ENCODE measurements at places on chromosomes 7 and 10.
A peak's percentile ranks its signal among the peaks of the same experiment; 100 is the strongest.

DNA sequence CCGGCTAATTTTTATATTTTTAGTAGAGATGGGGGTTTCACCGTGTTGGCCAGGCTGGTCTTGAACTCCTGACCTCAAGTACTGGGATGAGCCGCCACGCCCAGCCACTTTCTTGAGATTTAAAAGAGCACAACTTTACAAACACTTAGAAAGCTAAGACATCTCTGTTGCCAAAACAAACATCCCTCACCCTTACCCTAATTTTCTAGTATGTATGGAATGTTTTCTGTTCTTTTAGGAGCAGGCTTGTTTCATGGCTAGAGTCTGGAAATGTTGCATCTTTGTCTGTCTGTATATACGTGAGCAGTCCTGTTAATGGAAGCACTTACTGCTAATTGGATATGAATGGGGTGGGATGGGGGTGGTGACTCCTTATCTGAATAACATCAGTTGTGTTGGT, 2.9 kb downstream of the OLAH start:
- DNase-seq = no peak

DNA sequence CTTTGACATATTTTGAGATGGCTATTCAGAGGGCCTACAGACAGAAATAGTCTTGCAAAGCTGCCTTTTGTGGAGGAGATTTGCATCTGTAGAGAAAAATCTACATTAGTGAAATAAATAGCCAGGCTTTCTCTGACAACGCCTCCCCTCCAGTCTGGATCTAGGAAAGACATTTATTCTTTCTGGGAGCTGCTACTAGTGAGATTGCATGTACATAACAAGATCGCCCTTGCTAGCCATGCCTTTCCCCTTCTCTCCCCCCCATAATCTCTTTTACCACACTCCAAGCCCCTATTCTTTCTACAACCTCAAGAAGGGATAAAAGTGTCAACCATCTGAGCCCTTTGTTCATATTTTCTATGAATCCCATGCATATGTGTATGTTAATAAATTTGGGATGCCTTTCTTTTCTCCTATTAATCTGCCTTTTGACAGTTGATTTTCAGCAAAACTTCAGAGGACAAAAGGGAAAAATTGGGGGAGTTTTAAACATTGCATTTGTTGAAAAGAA, 194.2 kb downstream of the SNX13 start:
- DNase-seq = no peak

DNA sequence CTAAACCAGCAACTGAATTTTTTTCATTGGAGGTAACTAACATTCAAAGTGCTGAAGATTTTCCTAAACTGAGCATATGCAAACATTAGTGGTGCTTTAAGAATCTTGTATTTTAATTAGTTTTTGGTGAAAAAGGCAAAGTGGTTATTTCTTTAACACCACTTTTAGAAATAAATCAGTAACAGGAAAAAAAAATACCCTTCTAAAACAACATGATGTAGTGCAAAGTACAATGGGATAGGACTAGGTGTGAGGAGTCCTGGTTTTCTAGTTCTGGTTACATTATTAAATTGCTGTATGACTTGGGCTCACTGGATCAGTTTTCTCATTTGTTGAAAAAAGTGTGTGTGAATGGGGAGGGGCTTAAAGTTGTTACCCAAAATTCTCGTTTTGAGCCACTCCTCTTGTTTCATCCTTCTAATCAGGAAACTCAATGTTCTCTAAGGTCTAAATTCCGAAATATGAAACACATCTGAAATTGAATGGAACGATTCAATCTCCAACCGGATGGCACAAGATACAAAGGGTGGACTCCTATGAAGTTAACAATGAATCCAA, 1.8 kb downstream of the WASL start:
- DNase-seq = no peak

- DNase-seq = no peak
Observed at GRCh38 chr7:154746571-154747360, 256.2 kb downstream of the PAXIP1 start.

DNA sequence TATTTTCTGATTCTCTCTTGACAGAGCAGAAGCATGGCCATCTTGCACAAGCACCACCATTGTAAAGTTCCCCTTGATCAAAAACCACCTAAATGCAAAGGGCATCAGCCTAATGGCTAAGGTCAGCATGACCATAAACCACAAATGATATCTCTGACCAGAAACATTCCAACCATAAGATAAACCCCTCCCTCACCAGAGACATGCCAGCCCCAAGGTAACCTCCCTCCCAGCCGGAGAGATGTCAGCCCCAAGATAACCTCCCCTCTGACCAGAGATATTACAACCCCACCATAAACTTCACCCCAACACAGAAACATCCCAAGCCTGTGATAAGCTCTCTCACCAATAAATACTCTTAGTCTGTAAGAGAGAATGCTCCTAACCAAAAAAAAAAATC, 72.1 kb upstream of the CDK1 start:
- no peak for DNase-seq

DNA sequence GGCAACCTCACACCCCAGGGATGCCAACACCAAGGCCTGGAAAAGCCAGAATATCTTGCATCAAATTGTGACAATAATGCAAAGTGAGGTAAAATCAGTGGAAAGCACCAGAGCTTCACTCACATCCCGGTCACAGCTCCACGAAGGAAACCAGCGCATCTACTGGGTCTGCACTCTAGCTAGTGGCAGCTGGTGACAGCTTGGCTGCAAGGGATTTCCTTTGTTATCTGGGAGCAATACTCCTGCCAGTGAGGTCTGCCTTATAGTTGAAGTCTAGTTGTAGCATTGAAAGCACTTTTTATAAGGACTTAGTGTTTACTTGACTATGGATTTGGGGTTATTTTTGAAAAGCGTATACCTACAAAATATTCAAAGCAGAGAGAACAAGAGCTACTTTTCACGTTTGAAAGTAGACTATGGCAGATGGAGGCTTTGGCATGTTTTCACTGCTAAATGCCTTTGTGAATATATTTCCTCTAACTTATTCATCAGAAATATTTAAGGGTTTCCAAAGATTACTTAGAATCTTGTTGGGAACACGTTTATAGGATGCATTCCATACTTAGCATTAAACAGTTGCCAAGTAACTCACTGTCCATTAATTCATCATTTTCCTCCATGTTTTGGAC, 26.1 kb downstream of the WDFY4 start:
- DNase-seq = no peak

- no peak for DNase-seq
Observed at GRCh38 chr7:1523844-1524243, 6.7 kb upstream of the MAFK start.

- no peak for DNase-seq
Observed at GRCh38 chr7:137078781-137079180, 210.3 kb downstream of the CHRM2 start.

- no peak for DNase-seq
Observed at GRCh38 chr10:16441173-16441840, 4.5 kb downstream of the PTER start.

DNA sequence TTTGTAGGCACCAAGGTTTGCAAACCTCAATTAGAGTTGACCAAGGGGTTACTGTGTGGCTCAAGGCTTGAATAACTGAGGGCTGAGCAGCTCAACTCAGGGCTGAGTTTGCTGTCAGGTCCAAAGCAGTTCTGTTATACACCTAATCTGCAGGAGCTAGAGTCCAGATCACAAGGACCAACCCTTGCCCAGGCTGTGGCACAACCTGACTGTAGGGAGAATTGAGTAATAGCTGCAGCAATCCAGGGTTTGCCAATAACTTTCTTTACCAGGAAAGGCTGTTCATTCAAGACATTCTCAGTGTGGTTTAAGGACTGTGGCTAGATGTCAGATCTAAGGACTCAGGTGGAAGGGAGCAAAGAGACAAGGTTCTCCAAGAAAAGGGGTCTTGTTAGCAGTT, 115.6 kb upstream of the IMMP2L start:
- no peak for DNase-seq

DNA sequence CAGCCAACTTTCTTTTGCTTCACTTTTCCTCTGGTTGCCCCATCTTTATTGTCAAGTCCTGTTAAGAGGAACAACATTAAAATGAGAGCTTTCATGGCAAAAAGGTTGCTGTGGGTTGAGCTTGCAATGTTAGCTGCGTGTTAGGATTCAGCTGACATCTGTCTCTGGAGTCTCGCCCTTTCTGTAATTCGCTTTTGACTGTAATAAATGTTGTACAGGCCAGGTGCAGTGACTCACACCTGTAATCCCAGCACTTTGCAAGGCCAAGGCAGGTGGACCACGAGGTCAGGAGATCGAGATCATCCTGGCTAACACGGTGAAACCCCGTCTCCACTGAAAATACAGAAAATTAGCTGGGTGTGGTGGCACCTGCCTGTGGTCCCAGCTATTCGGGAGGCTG, 24.1 kb downstream of the MNX1 start:
- DNase-seq = no peak

DNA sequence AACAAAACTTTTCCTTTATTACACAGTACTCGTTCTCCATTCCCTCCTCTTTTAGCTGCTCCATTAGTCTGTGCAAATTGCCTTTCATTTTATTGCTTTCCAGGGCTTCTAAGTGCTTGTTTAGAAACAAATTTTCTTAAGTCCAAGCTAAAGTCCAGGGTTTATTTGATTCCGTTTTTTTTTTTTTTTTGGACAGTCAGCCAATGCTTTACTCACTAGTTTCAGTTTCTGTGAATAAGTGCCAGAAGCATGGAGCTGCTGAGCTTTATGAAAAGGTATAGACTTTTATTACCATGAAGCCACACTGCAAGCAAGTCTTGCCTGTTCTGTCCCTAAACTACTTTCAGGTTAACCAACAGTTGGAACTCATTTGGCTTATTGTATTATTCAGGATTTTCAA, 455.0 kb downstream of the GFRA1 start:
- DNase-seq = no peak

DNA sequence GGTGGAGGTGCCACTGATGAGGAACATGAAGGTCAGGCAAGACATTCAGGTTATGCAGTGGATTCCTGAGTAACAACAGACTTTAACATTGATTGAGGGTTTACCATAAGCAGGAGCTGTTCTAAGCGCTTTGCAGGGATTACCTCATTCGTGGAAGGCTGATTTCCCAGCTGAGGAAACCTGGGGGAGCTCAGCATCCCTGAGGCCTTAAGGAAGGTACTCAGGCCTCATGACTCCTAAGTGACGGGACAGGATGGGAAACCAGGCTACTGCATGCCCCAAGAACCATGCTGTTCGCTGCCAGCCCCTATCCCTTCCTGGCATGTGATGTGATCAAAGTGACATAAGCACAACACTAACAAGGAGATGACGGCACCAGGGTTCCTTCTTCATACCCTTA, 143.6 kb upstream of the NFE2L3 start:
- DNase-seq = no peak

- no peak for DNase-seq
Observed at GRCh38 chr7:37380831-37381230, 67.8 kb downstream of the ELMO1 start.

DNA sequence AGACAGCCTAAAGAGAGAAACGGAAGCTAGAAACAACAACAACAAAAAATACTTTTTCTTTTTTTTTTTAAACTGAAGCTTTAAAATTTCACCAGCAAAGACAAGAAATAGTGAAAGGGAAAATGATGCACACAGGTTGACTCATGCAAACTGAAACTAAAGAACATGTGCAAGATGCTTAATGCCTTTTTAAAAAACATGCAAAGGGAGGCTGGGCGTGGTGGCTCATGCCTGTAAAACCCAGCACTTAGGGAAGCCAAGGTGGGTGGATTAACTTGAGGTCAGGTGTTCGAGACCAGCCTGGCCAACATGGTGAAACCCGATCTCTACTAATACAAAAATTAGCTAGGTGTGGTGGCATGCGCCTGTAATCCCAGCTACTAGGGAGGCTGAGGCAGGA, 15.1 kb upstream of the CUBN start:
- DNase-seq = no peak

- DNase-seq = no peak
Observed at GRCh38 chr7:54960517-54960916, 58.3 kb upstream of the EGFR start.

- no peak for DNase-seq
Observed at GRCh38 chr7:48090095-48090805, 1.2 kb downstream of the UPP1 start.

DNA sequence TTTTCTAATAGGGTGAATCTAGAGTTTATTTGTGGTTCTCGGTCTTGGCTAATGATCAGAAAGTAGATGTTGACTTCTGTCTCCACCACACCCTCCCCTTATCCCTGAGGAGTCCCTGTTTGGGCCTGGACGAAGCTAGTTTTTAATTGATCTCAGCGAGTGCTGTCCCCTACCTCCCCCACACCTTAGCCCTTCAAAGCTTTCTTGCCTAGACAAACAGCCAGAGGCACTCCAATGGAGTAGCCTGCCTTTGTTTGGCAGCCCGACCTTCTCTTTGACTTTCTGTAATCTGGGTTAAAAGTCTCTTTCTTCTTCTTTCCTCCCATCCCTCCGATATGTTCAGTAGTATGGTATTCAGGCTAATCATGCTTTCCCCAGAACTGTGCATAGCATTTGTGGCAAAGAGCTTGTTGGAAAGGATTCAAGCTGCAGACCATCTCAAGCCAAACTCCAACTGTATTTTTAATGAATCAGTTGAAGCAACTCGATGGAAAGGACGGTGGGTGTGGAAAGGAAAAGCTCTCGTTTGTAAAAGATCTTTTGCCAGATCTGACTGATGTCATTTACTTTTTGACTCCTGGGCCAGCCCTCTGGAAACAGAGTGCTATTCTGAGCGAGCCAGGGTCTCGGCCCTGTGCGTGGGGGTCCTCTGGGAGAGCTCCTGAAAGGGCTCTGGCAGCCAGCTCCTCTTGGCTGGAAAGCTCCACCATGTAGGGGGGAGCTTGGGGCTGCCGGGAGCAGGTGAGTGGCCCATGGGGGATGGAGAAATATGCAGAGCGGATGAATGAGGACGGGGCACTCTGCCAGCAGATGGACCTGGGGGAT, 4.5 kb downstream of the FAM180A start:
- DNase-seq = peak; percentile 42

DNA sequence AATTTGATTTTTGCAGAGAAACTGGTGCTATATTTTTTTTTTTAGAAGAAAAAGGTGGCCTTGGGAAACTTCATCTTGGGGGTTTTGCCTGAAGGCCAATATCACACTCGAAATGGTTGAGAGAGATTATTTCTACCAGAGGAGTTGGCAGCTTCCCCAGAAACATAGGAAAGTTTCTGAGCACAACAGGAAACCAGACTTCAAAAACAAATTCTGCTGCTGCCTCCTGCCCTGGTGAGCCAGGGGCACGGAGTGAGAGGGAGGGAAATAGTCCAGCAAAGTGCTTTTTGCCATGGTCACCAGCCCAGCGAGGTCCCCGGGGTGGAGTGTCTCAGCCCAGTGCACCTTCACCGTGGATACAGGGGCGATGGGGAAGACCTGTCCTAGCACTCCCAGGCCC, 61.1 kb downstream of the FOXI2 start:
- DNase-seq = no peak

GRCh38 chr10:35136263-35136815, 9.7 kb downstream of the CREM start:
- no peak for DNase-seq

DNA sequence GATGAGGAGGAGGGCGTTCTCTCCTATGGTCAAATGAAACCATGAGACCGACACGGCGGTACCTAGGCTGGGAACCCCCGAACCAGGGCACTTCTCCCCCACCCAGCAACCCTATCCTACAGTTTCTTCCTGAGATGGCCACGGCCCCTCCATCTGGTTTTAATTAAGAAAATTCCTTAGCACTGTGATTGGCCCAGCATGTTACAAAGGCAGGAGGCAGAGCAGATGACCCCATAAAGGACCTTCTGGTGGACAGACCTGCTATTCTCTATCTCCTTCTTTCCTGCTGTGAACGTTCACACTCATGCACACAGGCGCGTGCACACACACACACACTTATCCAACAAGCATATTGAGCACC, 129.4 kb downstream of the RGS10 start:
- no peak for DNase-seq

- DNase-seq = peak; percentile 18
Observed at GRCh38 chr7:114502454-114503254, 88.0 kb downstream of the FOXP2 start.

GRCh38 chr10:28179006-28179742, 123.7 kb downstream of the MPP7 start:
- peak; percentile 24 for DNase-seq

All from SHP77 treated with DMSO at 0.1 percent for 48 hours (cell line).